ENCODE measurements at places on chromosomes 5 and 9.

GRCh38 chr9:19232823-19233194 is 2.3 kb downstream of the DENND4C start:
- peak; percentile 33 for DNase-seq

DNA sequence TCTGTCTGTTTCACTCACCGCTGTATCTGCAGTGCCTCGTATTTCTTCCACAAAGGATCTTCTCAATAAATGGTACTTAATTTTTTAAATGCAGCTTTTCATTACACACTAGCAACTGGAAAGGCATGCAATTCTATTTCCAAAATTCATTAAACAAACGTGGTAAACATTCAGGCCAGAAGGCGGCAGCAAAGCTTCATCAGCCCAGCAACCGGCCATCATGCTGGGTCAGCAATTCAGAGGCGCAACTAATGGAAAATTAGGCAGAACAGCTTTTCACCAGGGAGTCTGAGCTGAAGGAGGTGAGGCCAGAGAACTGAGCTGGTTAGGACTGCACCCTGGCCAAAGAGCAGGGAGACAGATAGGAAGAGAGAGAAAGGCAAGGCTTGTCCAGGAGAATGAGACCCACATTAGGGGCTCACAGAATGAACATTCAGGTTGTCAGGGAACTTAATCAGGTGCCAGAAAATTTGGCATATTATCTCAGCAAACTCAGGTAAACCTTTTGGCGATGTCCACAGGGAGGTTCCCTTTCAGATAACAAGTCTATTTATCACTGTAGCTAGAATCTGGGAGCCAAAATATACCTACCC is 17.7 kb upstream of the RNF180 start:
- DNase-seq = peak; percentile 43

DNA sequence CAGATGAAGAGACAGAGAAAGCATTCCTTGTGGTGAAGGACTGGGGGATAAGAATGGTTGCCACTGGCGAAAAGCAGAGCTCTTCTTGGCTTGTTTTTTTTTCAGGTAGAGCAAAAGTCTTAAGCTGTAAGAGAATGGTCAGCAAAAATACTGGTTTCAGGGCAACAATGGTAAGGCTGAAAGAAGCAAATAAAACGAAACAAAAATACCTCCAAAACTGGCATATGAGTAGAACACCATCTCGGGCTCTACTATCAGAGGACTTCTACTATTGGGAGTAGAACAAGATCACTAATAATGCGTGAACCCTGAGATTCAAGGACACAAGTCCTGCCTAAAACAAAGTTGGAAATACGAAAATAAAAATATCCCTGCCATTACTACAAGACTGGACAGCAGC is 1823.2 kb upstream of the CDH6 start:
- no peak for DNase-seq

DNA sequence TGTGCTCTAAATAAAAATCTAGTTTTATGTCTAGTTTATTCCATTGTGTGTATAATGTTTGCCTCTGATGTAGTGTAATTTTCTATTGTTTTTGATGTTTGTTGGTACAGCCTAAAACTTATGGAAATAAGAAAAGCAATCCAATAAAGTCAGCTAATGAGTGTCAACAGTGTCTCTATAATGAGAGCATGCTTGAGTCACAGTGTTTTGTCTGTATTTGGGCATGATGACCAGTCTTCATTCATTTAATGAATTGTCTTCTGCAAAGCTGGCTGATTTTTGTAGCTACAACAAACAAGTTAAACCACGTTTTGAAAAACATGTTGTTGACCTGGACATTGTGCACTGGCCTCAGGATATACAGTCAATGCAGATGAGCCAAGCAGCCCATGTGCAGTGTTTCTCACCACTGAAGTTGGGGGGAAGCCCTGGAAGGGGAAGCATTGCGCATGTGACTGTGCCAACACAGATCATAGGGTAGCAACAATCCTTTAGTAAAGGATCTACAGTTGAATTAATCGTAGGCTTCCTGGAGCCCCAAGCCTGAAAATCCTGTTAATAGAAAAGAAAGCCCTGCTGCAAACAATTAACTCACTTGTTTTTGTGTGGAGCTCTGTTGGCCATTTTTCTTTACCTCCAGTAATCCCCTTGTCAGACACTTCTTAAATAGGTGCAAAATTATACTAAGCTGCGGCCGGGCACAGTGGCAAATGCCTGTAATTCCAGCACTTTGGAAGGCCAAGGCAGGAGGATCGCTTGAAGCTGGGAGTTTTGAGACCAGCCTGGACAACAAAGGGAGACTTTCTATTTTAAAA is 88.0 kb downstream of the INIP start:
- DNase-seq = peak; percentile 30

- peak; percentile 55 for DNase-seq
These were observed 54.4 kb downstream of the CCDC192 start for GRCh38 chr5:127757576-127757975.

DNA sequence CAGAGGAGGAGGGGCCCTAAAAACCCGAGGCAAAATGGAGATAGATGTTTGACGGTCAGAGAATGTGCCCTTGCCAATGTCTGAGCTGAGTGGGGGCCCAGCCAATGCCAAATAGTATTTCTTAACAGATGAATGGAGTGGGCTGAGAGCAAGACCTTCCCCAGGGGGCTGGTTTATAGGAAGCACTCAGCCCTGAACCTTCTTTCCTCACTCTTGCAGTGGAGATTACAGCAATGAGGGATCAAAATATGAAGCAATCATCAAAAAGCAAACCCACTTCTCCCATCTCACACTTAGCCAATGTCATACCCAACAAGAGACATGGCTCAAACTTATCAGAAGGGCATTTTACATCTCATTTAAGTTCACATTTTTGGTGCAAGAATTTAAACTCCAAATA is 350.3 kb downstream of the GADD45G start:
- DNase-seq = peak; percentile 85

- DNase-seq = no peak
These were observed 38.8 kb upstream of the ANKRD33B start for GRCh38 chr5:10525124-10525495.

DNA sequence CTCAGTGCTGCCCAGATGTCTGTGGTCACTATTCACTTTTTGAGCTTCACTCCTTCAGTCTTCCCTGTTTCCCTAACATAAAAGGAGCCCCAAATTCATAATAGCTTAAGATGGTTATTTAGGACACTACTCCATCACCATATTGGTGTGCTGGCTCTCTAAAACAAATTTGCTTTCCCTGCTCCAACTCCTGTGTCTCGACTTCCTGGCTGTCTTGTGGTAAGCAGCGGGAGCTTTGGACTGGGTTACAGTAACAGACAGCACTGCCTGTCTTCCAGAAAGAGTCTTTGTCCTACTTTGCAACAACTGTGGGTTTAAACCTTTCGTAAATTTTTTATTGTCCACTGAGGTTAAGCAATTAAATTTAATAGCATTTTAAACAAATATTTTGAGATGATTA is 389.4 kb downstream of the CDH9 start:
- DNase-seq = no peak

- DNase-seq = no peak
These were observed 994.8 kb upstream of the WWC1 start for GRCh38 chr5:167296661-167297060.

DNA sequence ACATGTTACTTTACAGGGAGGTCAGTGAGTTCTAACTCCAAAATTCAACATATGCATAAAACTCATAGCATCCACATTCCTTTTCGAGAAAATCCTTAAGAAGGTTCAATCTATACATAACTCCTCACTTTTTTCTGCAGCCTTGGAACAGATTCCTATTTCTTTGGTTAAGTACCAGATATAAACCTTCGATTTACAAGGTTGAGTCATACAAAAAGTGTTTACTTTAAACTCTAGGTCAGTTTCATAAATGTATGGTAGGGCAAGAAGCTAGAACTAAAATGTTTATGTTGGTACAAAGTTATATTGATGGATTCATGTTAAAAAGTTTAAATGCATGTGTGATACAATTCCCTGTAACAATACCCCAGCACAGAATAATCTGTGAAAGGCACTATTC is 19.4 kb downstream of the CDKN2AIPNL start:
- no peak for DNase-seq

- peak; percentile 45 for DNase-seq
These were observed 7.4 kb downstream of the SMARCA2 start for GRCh38 chr9:2022560-2022959.

GRCh38 chr9:132365986-132366385 is 11.2 kb upstream of the SETX start:
- no peak for DNase-seq

- no peak for DNase-seq
These were observed 5.6 kb upstream of the IER5L start for GRCh38 chr9:129183495-129184218.

GRCh38 chr5:109914906-109915305 is 225.2 kb downstream of the MAN2A1 start:
- no peak for DNase-seq

DNA sequence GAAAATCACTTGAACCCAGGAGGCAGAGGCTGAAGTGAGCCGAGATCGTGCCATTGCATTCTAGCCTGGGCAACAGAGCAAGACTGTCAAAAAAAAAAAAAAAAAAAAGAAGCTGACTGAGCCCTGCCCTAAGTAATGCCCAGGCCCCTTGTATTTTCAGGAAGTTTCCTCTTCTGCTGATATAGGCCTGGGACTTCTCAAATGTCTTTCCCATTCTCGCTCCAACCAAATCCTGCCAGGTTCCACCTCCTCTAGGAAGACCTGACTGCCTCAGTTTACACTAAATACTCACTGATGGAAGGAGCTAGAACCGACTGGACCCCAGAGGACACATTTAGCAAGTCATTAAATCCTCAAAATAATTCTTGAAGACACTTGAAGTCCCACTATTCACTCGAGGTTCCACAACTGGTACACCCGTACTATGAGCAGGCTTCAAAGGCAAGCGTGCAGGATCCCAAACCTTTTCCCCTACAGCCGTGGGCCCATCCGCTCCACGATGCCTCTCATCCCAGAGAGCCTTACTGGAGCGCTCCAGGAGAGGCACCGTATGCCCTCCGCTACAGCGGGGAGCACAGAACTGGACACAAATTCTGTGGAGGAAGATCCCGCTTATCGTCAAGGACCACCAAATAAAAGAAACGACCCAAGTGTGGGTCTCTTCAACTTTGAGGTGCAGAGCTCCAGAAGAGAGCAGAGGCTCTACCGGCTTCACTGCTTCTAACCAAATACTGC is 676 bp downstream of the NOL6 start:
- peak; percentile 39 for DNase-seq

DNA sequence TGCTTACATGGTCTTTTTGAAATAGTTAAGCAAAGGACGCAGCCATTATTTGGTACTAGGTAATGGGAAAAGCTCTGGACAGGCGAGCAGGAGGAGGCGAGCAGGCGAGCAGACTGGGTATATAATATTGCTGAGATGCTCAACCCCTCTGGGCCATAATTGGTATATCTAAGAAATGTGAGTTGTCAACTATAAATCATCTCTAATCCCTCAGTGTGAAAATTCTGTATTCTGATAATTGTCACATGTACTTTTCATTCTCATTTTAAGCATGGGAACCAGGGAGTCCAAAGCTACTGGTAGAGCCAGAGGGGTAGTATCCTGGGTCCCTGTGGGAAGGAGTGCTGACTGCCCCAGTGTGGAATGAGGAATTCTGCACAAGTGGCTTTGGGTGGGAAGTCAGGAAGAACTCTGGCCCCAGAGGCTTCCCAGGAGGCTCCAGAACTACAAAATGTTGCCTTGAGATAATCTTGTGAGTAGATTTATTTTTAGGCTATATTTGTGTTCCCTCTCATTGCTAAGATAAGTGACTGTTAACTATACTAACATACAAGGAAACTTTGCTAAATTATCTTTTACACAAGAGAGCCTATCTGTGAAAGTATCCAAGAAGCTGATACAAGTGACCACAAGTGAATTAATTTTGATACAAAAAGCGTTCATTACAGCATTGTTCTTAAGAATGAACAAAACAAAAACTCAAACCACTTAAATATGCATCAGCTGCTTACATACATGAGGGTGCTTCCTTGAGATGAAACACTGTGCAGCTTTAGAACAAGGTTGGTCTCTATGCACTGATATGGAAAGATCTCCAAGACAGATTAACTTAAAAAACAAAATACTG is 70.5 kb upstream of the TNFAIP8 start:
- DNase-seq = no peak

DNA sequence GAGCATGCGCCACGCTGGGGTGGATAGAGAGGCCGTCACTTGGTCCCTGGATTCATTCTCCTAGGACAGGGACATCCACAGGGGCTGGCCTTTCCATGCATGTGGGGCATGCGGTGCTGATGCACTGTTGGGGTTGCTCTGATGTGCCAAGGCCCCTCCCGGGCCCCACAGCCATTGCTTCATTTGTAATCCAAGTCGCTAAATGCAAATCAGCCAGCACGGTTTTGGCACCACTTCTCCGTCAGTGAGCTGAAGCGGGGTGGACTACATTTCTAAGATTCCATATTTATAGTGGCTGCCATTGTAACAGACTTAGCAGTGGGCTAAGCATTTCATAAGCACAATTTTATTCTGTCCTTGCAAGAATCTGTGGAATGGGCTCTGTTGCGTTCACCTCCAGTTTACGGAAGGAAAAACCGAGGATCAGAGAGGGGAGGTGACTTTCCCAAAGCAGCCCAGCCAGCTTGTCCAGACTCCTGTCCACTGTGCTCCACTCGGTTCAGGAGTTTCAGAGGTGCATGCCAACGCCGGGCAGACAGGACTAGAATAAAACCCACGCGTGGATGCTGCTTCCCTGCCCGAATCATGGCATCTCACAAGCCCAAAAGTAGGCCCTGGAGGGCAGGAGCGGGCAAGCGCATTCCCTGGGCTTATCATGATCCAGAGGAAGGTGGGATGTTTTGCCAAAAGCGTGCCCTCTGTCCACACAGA is 102.6 kb upstream of the COL5A1 start:
- no peak for DNase-seq

GRCh38 chr5:16727755-16728325 is 111.0 kb upstream of the RETREG1 start:
- peak; percentile 45 for DNase-seq

- DNase-seq = no peak
These were observed 9.3 kb upstream of the FGF18 start for GRCh38 chr5:171410181-171410580.

- no peak for DNase-seq
These were observed 120.1 kb downstream of the SNX18 start for GRCh38 chr5:54637654-54638053.

GRCh38 chr9:28678097-28678496 is 1104.8 kb upstream of the C9orf72 start:
- DNase-seq = no peak

- DNase-seq = no peak
These were observed 10.4 kb downstream of the UIMC1 start for GRCh38 chr5:176995896-176996767.

DNA sequence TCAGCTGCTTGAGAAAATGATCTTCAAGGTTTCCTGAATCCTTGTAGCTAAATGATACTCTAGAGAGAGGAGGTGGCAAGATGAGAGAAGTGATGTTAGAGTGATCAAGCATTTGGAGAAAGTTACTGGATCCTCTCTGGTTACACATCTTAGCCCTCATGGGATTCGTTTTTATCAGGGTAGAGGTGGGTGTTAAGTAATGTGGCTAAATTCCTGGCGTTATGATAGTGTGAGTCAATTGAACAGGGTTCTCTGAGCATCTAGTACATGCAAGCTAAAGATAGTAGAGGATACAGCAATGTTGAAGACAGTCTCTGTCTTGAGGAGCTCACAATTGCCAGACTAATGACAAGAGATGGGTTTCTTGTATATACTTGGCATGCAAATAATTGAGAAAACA is 123.7 kb downstream of the PSD2 start:
- no peak for DNase-seq
